Brain pericyte (primary cell): ENCODE measurements at places on chromosomes 3 and 15.

GRCh38 chr3:52420388-52420787, 24.5 kb downstream of the SEMA3G start:
- no peak for DNase-seq

GRCh38 chr3:72353236-72354128, 494.8 kb downstream of the SHQ1 start:
- DNase-seq: no peak

GRCh38 chr3:68515237-68515636, 417.1 kb downstream of the TAFA4 start:
- no peak for DNase-seq

GRCh38 chr3:32246079-32246675, 7.7 kb downstream of the CMTM8 start:
- DNase-seq: no peak

GRCh38 chr15:49530092-49530491, 90.5 kb downstream of the FAM227B start:
- no peak for DNase-seq

DNA sequence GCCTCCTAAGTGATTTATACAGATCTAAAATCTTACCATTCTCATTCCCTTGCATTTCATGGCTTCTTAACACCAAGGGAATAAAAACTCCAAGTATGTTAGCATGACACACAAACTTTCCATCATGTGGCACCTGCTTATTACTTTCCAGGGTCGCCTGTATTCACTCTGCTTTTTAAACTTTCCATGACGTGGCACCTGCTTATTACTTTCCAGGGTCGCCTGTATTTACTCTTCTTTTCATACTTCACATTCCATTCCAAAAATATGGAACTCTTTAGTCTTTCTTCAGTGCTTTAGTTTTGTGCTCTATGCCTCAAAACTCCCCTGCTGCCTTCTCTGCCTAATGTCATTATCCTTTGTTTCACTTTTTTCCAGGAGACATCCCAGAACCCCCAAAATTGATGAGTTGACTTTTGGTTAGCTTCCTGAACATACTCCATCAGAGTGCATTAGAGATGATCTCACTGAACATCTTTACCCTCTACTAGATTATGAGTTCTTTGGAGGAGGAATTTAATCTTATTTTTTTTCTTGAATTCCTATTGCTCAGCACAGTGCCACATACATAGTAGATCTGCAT, 47.0 kb downstream of the CALML4 start:
- no peak for DNase-seq

DNA sequence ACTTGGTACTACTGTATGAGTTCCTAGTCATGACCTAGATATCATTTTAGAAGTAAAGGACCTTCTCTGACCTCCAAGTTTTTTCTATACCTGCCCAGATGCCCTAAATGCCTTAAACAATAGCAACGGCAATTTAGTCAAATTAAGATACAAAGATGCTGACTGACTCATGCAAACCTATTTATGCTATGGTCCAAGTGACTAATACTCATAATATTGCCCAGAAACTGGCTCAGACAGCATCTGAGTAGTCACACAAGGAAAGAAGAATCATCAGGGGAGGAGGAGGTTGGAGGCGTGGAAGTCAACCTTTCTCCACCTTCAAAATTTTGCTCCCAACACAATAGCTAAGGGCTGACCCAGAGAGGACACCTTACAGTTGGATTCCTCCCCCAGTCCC, 6.8 kb downstream of the FYCO1 start:
- DNase-seq: no peak

DNA sequence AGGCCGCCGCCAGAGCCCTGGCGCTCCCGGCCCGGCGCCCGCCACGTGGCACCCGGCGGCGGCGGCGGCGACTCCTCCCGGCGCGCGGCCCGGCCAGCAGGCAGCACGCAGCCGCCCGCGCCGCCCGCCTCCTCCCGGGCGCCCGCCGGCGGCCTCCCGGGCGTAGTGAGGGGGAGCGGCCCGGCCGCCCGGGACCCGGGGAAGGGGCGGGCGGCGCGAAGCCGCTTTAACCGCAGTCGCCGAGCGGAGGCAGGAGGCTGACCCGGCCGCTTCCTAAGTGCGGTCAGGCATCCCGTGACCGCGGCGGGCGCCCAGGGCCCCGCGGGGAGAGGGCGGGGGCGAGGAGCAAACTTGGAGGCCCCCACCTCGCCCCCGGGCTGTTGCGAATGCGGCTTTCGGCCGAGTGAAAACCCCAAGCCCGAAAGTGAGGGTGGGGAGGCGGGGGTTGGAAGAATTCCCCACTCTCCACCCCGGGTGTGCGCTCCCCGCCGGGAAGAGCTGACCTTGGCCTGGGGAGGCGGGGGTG, 1.7 kb upstream of the HES1 start:
- DNase-seq: no peak

- no peak for DNase-seq
Measured at GRCh38 chr3:50388720-50389413, 29.5 kb upstream of the TMEM115 start.

DNA sequence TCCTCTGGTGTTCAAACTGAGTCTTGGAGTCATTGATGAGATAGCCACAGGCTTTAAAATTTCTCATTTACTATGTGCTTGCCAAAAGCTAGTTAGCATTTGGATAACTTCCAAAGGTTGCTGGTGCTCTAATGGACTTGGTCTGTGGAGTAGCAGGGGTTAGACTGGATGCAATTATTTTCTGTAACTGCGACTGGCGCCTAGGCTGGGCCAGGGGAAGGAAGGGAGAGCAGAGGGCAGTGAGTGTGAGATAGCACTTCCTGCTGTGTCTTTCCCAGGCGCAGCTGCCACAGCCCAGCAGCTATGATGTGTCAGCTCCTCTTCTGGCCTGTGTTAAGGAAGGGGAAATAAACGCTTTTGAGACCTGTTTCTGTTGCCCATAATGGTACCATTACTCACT, 98.6 kb downstream of the MYRIP start:
- no peak for DNase-seq

GRCh38 chr3:157618886-157619285, 115.7 kb upstream of the VEPH1 start:
- DNase-seq: no peak

GRCh38 chr3:171347301-171348039, 112.7 kb downstream of the TNIK start:
- no peak for DNase-seq

GRCh38 chr3:149058602-149059001, 27.7 kb downstream of the HLTF start:
- no peak for DNase-seq

DNA sequence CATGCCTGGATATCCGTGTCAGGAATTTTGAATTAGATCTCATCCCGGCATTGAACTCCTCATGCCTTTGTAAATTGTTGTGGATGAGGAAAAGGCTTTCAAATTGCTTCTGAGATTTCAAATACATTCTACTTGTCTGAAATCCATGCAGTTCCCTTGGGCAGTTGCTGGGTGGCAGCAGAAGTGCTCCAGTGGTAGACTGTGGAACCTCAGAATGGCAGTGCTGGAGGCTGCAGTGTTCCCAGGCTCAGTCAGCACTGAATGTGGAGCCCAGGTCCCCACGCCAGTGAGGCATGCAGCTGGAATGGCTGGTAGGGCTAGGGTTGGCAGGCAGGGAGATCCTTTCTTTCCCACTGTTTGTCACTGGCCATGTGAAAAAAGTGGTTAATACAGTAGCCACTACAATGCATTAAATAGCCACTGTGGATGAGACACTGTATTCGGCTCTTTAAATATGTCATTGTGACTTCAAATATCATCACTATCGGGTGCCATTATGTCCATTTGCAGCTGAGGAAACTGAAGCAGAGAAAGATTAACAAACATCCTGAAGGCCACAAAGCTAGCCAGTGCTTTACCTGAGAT, 98.6 kb downstream of the TPRG1 start:
- DNase-seq: no peak

GRCh38 chr3:12107071-12107713, 51.5 kb downstream of the TIMP4 start:
- DNase-seq: no peak

DNA sequence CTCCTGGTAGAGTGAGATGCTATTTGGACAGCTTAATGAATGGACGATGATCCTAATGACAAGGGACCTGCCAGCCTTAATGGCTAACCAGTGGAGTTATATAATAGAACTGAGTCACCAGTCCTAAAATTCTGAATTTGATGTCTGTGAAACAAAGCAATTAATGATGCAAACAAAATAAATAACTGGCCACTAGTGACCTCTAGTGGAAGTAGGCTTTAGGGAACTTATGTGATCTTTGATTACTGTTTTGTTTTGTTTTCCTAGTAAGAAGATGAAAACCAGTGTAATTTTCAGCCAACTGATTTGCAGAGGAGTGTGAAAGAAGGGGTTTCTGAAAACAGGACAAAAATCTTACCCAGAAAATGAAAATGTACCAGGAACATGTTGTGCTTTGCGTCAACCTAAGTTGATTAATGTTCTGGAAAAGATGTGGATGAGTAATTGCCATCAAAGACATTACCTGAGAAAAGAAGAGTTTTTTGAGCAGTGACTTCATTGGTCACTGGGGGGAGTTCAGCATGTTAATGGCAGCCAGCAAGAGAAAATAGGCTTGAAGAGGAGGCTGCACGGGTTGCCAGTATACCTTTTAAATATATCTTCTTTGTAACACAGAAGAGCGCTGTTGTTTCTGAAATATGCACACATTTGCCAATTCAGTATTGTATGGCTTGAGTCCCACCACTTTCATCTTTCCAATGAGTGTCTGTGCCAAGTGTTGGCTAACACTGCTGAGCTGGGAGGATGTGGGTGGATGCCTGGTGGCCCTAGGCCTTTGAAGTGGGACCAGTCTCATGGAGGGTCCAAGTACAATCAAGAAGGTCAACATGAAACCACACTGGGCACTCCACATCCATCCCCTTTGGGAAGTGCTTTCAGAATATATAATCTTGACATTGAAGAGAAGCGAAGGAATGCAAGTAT, 9.3 kb downstream of the VEPH1 start:
- DNase-seq: no peak

DNA sequence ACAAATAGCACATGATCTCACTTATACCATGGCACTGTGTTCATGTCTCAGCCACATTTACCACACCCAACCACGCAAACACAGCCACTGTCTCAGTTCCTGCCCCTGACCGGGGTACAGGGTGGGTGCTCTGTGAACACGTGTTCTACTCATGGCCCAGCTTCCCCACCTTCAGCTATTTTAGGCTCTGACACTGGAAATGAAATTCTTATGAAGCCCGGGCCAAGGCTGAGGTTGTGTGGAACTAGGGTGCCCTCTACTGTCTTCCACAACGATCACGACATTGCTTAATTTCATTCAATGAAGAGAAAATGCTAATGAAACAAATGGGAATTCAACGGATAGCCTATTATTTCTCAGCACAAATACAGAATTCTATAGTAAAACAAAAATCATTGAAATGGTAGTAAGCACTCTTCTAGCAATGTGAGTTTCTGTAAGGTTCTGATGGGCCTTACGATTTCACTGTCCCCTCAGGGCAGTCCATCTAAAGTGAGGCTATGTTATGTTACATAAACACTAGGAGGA, 2.1 kb upstream of the GABRA5 start:
- no peak for DNase-seq
